ENCODE measurements at places on chromosomes 2 and 18.

DNA sequence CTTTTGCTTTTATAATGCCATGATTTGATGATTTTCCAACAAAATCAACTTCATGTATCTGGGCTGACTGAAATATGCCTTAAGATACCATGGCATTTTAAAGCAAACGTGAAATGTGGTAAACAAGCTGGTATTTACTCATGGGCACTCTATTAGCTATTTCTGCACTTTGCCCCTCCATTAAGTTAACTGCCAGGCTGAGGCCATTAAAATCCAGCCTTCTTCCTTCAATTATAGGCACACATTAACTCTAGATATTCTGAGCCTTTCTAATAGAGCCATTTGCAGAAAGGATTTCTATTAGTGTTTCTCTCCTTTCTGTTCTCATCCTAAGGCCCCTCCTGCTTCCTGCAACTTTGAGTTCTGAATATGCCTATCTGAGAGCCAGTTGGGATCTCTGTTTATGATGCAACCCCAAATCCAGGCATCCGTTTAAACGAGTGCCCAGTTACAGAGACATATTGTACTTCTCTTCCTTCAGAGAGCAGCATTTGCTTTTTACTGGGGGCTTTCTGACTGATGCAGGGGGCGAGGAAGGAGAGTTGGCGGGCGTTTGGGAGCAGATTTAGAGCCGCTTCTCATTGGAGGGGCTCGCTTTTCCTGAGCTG, 1.6 kb upstream of the KCNJ3 start:
- no peak for DNase-seq

GRCh38 chr2:150983314-150983897, 278.3 kb downstream of the RBM43 start:
- DNase-seq = no peak

DNA sequence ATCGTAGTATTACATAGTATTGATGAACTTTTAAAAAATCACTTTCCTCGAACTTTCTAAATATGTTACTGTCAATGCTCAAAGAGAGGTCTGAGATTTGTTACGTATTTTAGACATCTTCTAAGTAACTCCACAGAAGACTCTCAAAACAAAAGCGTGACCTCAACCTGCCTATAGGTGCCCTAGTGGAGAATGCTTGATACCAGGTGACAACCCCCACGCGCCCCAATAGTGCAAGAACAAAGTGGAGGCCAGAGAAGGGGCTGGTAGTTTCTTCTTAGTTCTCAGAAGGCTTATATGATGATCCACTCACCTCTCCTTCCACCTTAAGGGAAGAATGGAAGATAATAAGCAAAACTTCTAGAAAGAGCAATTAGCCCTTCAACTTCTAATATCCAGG, 102.6 kb downstream of the ANKRD44 start:
- no peak for DNase-seq

DNA sequence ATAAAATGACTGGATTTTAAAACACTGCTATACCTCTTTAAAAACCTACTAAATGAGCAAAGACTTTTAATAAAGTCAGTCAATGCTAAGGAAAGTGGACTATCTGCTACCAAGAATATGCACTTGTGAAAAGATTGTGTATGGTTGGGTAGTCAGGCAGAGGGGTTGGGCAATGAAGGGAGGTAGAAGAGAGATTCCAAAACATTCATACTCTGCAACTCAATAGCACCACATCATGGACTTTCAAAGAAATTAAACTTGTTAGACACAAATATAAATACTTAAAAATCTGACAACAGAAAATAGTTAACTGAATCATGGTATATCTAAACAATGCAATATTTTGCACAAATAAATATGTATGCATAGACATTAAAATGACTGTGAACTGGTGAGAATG, 139.9 kb upstream of the MAPRE2 start:
- DNase-seq = no peak

GRCh38 chr18:26677957-26678356, 129.6 kb upstream of the KCTD1 start:
- no peak for DNase-seq

- no peak for DNase-seq
Measured at GRCh38 chr18:12079491-12080237, 14.0 kb upstream of the ANKRD62 start.

- DNase-seq = no peak
Measured at GRCh38 chr2:120482334-120482733, 136.4 kb downstream of the INHBB start.

GRCh38 chr2:235406430-235406829, 87.4 kb upstream of the AGAP1 start:
- DNase-seq = no peak

GRCh38 chr18:23667114-23667513, 4.4 kb upstream of the ANKRD29 start:
- no peak for DNase-seq

DNA sequence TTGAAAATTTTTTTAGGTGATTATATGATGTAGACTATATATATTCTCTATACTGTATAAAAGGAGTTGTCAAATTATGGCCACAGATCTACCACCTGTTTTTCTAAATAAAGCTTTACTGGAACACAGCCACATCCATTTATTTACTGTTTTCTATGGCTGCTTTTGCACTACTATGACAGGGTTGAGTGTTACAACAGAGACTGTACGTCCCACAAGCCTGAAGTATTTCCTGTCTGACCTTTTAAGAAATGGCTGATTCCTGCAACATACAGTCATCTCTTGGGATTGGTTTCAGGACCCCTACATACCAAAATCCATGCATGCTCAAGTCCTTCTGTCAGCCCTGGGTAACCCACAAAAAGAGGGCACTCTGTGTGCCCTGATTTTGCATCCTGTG, 508.3 kb downstream of the TSN start:
- DNase-seq = no peak

- DNase-seq = no peak
Measured at GRCh38 chr18:5543036-5543680, 639 bp downstream of the EPB41L3 start.

- no peak for DNase-seq
Measured at GRCh38 chr2:98550165-98550564, 58.1 kb downstream of the COA5 start.

DNA sequence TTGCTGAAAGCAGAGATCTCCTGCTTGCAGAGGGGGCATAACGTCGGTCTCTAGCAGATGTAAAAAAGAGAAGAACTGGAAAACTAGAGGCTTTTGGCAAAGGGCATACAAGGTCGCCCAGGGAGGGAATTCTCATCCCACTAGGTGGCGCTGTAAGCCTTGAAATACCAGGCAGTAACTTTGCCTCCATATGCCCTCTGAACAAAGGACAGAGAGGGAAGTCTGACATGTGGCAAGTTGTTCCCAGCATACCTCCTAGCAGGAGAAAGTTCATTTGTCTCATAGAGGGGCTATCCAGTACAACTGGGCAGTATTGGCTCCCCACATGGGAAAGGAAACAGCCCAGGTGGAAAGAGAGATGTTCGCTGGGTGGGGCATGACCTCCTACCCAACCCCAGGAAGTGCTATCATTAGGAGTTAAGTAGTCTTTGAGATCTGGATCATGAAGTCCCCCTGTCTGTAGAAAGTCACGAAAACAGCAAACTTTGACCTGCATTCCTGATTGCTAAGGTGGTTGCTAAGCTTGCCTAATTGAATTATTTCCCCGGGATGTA, 39.9 kb downstream of the STK17B start:
- peak; percentile 53 for DNase-seq

GRCh38 chr2:160427629-160428404, 65.8 kb downstream of the RBMS1 start:
- no peak for DNase-seq

DNA sequence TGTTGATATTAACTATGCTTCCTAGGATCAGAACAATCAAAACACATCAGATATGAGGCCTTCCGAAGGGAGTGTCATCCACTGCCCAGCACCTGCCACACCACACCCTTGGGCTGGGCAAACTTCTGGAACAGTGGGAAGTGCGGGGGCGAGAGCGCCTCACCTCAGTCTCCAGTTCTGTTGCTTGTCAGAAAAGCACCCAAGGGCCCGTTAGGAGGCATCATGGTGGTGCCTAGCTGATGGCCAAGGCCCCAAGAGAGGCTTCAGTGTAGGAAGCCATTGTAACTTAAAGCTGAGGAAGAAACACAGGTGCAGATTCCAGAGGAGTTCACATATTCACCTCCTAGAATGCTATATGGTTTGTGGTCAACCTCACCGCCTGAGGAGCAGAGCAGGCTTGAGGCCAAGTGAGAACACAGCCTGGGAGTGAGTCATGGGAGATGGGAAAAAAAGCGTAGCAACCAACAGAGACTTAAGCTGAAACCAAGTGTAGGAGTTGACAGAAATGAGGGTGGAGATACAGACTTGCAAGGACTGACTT, 85.1 kb upstream of the ATL2 start:
- peak; percentile 23 for DNase-seq

DNA sequence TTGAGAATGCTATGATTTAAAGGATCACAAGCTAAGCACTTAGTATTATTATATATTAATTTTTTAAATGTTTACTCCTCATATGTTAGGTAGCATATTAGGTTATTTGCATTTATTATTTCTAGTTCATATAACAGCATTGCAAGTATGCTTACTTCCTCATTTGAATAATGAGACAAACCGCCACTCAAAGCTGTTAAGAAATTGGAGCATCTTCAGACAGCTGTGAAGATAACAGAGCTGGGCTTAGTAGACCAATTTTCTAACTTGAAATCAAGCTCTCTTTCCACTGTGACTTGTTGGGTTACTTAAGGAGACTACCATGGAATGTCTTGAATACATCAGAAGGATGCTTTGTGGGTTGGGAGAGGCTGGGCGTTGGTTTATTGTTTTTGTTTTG, 139.3 kb downstream of the ASXL3 start:
- no peak for DNase-seq

- DNase-seq = no peak
Measured at GRCh38 chr2:97844311-97844859, 131.0 kb downstream of the ZAP70 start.

- no peak for DNase-seq
Measured at GRCh38 chr18:40652321-40652720, 1302.7 kb upstream of the PIK3C3 start.

DNA sequence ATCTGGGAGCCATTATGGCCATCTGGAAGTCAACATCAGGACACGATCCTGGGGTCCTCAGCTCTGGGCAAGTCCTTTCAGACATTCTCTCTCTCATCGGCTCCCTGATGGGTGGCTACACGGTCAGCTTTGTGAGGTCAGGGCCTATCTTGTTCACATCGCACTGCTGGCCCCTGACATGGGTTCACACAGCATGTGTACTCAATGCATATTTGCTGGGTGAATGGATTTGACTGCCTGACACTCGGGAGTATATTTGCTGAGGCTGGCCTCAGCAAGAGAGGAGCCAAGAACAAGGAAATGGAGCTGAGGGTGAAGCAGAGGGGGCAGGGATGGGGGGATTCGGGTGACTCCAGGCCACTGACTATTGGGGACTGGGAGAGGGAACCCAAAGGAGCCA, 50.5 kb downstream of the SLC4A5 start:
- no peak for DNase-seq

DNA sequence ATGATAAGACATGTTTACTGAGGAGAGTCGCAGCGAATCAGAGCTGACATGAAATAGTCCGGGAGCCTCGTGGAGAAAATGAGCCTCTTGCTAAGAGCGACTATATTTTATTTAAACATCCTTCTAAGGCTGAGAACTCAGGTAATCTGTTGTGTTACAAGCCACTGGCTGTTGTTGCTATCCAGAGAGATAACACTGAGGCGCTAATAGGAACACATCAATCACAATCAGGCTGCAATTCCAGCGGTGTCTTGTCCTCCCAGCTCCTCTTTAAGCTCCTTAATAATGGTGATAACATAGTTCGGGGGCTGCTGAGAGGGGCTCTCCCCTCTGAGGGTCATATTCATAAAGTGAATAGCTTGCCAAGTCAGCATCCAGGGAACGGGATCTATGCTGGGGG, 95.1 kb downstream of the INSIG2 start:
- DNase-seq = no peak

DNA sequence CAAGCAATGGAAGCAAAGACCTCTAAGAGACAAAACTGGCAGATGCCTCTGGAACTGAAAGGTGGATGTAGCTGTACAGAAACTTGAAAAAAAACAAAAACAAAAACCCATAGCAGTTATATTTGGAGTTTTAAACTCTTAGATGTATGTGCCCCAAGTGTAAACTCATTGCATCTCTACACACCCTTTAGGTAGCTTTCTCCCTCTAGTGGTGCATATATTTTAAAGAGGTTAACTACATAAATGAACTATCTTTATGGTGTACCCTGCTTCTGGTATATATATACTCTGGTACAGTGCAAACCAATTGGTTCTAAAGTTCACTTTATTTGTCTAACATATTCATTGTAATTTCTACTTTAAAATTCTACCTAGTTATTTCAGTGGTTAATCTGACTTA, 518.2 kb downstream of the NRXN1 start:
- DNase-seq = no peak

DNA sequence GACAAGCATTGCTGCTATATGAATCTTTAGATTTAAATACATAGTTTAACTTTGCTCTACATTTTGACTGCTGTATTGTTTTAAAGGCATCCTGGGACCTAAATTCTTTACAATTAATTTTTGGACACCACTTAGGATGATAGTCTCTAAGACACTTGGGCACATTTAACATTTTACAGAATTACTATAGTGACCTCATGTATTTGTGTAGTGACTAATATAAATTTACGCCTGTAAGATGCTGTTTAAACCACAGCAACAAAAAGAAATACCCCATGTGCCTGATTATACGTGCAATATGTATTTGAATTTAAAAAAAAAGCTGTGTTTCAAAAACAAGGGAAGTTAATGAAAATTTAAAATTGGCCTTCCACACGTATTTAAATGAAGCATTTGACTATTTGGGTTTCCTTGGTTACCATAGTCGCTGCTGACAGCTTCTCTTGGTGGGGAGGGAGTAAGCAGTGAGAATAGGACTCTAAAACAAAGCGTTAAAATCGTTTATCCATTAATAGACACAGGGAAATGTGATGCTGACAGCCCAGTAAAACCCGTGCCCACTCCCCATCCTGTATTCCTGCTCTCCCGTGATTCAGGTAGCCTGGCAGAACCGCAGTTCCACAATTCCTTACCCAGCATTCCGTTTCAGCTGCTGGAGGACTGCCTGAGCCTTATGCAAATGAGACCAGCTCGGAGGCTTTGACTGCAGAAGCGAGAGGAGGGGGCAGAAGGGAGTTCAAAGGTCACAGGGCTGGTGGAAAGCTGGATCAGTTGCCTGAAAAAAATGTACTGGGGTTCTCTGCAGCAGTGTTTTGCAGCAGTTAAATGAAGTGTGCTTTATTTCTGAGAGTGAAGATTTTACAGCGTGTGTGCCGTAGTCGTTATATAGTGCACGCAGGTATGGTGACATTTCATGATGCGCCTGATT, 104.3 kb downstream of the CSRNP3 start:
- no peak for DNase-seq

DNA sequence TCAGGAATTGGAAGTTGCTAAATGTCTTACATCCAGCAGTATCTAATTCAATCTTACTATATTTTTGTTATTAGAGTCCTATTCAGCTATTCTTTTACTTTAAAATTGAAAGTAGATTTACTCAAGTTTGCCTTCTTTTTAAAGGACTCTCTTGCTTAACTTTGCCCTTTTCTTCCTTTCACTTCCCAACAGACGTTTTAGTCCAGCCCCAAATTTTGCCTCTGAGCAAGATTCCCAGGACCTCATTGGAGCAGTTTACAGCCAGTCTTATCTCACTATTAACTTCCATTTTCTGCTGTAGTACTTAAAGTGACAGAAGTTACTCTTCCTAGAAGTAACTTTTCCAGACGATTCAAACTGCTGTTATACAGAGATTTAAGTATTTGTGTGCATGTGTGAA, 1.7 kb upstream of the PRKD3 start:
- no peak for DNase-seq

- DNase-seq = no peak
Measured at GRCh38 chr2:188607501-188607900, 315.8 kb downstream of the GULP1 start.

Data from stimulated activated CD4-positive, alpha-beta T cell treated with anti-CD3 and anti-CD28 coated beads, Interleukin-1b, Interleukin-23, amount 100 ng/mL, for 24 hours (primary cell).